ENCODE measurements at places on chromosomes 11 and 22. TPM values are rescaled to one million over a fixed set of nuclear protein-coding genes. Genes with fewer than 3 reads are reported as not detected.

The FAM181B gene
- 0.10 TPM for total RNA-seq

The A4GALT gene
- not detected for total RNA-seq

The TRIM29 gene
- total RNA-seq: not detected

The CBLIF gene
- total RNA-seq: not detected

DNA sequence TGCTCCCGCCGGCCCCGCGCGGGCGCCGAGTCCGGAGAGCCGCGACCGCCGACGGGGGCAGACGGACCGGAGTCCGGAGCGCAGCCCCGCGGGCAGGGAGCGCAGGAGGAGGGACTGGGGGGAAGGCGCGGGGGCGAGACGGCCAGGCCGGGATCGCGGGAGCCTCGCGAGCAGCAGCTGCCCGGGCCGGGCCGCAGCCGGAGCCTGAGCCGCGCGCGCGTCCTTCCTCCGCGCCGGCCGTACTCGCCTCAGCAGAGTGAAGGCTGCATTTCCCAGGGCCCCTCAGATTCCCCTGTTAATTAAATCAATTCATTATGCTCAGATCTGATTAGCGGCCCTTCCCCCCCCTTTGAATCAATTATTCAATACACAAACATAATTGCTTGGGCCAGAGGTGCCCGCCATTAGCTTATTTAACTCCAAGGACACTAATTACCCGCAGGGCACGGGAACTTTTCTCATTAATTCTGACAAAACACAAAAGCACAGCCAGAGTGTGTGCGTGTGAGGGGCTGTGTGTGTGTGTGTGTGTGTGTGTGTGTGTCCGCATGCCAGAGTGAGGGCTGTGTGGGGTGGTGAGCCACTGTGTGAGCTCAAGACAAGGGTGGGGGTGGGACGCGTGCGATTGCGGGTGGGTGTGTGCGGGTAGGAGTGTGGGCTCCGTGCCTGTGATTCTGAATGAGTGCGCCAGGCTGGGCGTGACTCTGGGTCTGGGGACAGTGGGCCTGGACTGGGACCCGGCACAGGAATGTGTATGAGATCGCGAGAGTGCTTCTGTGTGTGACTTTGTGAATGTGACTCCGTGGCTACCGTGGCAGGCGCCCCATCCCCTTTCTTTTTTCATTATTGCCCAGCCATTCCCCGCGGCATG, 5.1 kb upstream of the LMO1 start:
- H3K4me3 ChIP-seq: no peak overlapping the region
- H3K27ac ChIP-seq: no peak overlapping the region
- no peaks in the 10 kb centered on the region for H3K36me3 ChIP-seq
- DNase-seq: no peak
- H3K4me1 ChIP-seq: no peaks in the 10 kb centered on the region
